KBM-7 (cell line): ENCODE measurements at places on chromosomes 5 and 9.

GRCh38 chr5:64839936-64840335, 71.2 kb downstream of the CWC27 start:
- DNase-seq, result no peak

DNA sequence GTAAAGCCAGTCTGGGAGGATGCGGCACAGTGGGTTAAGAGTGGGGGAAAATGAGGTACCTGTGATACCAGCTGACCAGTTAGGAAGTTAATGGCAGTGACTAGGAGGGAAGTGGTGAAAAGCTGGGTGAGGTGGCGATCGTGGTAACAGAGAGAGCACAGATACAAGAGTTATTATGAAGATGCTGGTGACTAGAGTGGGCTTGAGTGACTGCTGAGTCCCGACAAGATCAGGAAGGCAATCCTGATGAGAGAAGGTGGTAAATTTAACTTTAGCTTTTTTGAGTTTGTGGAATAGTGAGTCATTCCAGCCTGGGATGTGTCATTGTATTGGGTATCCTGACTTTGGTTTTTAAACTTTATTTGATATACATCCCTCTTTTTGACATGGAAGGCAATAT, 38.8 kb downstream of the CMYA5 start:
- DNase-seq, result no peak

GRCh38 chr5:146848133-146848532, 30.4 kb downstream of the PPP2R2B start:
- no peak for DNase-seq

- DNase-seq, result peak; percentile 16
Observed at GRCh38 chr9:4197548-4197947, 102.3 kb downstream of the GLIS3 start.

DNA sequence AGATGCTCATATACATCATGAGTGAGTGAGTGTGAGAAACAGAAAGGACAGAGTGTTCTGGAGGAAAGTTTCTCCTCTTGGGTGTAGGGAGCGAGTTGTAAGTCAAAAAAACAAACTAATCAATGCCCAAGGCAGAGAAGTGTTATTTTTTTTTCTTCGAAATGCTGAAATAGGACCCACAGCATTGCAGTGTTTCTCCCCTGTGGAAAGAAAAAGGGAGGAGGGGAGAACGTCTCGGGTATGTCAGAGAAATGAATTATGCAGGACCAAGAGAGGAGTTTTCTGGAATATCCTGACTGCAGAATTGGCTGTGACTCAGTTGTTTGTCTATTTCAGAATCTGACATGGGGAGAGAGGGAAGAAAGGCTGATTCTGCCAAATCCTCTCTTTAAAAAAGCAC, 337.9 kb upstream of the RFX3 start:
- DNase-seq, result no peak

- no peak for DNase-seq
Observed at GRCh38 chr9:121750715-121751623, 99.5 kb downstream of the DAB2IP start.

DNA sequence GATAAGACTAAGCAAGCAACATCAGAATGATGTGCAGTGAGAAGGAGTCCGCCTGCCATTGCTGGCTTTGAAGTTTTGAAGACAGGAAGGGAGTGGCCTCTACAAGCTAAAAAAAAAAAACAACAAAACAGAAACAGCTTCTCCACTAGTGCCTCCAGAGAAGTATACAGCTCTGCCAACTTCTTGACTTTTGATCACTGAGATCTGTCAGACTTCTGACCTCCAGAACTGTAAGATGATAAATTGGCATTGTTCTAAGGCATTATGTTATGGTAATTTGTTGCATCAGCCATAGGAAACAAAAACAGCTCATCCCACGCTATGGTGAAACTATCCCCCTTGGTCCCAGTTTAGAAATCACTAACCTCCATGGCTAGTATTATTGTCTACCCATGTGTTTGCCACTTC, 131.0 kb upstream of the VCAN start:
- DNase-seq, result no peak

- DNase-seq, result no peak
Observed at GRCh38 chr5:82221020-82221419, 57.1 kb downstream of the RPS23 start.

DNA sequence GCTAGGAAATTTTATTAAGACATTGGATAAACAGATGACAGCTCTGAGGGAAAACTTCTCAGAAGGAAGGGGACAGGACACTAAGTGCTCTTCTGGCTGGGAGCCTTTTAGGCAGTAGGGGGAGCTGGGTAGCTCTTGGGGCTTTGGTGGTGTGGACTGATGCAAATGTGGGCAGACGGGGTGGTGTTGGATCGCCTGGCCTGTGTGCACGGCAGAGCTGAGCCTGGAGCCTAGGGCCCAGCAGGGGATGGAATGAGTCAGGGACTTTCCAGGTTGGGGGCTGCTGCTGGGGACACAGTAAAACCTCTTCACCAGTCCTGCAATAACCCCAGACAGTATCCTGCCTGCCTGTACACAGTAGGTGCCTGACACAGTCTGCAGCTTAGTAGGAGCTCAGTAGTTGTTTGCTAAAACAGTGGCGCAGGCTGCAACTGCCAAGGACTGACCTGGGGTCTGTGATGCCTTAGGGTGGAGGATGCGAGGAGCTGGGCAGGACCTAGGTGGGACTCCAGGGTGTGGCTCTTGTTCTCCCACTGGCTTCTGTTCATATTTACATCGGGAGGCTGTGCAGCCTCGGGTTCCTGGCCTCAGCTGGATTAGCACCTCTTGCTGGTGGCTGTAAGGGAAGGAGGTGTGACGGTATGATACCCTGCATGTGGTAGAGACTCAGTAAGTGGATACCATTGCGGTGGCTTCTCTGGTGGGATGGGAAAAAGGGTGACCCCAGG, 83.8 kb downstream of the DAB2IP start:
- peak; percentile 27 for DNase-seq

GRCh38 chr5:39801306-39801705, 376.5 kb upstream of the DAB2 start:
- DNase-seq, result no peak

GRCh38 chr9:96425500-96426169, 7.5 kb upstream of the ZNF367 start:
- DNase-seq, result no peak

GRCh38 chr5:137115152-137115551, 384.0 kb downstream of the SPOCK1 start:
- DNase-seq, result peak; percentile 3

GRCh38 chr5:157115502-157115901, 6.7 kb upstream of the HAVCR2 start:
- no peak for DNase-seq

DNA sequence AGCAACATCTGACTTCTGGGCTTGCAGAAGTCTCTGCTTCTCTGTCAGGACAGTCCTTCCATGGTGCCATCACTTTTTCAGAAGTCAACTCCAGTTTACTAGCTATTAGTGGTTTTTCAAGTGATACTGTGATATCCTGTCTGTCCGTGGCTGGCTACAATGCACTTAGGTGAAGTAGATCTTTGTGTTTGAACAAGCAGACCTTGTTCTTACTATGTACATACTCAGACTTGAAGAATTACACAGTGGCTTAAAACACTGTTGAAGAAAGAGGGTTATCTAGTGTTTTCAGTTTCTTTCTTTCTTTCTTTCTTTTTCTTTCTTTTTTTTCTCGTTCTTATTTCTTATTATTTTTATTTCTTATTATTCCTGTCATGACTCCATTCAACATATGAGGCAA, 228.7 kb downstream of the NTRK2 start:
- no peak for DNase-seq

- no peak for DNase-seq
Observed at GRCh38 chr9:93592643-93593021, 16.2 kb downstream of the PHF2 start.

- DNase-seq, result no peak
Observed at GRCh38 chr5:74540622-74541021, 99.9 kb downstream of the ENC1 start.

DNA sequence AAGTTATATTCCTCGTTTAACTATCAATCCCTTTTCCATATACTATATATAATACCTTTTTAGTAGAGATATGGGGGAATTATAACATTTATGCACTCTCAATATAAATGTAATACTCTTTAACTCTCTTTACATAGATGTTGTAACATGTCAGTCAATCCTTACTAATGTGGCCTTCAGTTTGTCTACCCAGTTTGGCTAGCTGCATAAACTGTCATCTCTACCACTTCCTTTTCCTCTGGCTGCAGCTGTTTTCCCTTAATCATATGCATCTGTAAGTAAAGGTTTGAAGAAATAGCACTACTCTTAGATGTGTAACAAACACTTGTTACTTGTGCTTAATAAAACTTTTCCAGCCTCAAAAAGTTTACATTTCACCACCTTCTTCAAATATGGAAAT, 13.4 kb downstream of the ABHD17B start:
- peak; percentile 65 for DNase-seq

DNA sequence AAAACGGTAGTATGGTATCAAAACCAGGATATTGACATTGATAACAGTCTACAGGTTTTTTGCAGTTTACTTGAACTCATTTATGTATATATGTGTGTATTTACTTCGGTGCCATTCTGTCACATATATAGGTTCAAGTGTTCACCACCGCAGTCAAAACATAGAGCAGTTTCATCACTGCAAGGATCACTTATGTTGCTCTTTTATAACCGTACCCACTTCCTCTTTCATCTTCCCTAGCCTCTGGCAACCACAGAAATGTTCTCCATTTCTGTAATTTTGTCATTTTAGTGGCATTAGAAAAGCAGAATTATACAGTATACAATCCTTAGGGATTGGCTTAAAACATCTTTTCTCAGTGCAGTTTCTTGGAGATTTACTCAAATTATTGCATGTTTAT, 90.3 kb downstream of the SH3GL2 start:
- DNase-seq, result peak; percentile 9

- DNase-seq, result no peak
Observed at GRCh38 chr5:96967400-96967799, 31.5 kb downstream of the LNPEP start.

DNA sequence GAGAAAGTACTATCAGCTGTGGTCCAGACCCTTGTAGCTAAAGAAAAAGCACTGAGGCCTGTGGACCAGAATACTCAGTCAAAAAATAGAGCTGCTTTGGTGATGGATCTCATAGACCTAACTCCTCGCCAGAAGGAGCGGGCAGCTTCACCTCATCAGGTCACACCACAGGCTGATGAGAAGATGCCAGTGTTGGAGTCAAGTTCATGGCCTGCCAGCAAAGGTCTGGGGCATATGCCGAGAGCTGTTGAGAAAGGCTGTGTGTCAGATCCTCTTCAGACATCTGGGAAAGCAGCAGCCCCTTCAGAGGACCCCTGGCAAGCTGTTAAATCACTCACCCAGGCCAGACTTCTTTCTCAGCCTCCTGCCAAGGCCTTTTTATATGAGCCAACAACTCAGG, 8.9 kb downstream of the RAB24 start:
- DNase-seq, result no peak

DNA sequence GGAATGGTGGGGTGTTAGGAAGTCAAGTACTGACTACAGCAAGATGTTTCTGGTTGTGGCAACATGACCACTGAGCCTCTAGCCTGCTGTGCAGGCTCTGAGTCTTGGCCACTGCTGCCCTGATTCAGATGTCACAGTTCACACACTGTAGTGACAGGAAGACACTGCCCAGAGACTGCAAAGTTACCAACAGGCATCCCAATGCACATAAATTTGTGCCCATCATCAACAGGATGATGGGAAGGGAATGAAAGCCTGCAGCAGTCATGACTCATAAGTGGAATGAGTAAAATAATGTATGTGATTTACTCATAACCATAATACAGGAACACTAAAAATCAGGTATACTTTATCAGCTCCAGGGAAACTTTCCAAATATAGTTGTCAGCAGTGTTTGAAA, 251.6 kb upstream of the HAPLN1 start:
- DNase-seq, result no peak

DNA sequence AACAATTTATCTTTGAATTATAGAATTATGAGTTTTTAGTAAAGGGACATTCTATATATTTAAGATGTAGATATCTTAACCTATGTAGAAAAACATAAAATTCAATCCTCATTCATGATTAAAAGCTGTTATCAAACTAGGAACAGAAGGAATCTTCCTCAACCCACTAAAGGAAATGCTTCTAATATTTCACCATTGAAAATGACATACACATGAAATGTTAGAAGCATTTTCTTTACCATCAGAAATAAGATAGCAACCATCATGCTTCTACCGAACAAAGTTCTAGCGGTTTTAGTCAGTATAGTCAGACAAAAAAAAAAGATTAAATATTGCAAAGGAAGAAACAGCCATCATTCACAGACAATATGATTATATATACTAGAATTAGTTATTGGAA, 32.2 kb downstream of the SHOC1 start:
- DNase-seq, result no peak

GRCh38 chr5:32960340-32961058, 249.4 kb downstream of the NPR3 start:
- DNase-seq, result no peak

DNA sequence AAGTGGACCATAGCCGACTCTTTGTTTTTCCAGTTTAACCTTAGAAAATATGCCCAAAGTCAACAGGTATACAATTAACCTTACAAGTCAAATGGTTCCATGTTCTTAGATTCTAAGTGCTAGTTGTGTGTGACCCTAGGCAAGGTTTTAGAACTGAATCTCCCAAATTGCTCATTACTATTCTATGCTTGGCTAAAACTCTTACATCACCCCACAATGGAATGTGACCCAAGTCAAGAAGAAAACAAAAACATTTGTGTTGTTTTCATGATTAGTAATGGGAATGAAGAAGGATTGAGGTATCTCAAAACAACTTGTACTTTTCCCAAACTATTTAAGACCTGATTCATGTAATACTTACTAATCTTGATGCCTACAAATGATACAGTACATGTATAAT, 159.2 kb downstream of the ARRDC3 start:
- no peak for DNase-seq

DNA sequence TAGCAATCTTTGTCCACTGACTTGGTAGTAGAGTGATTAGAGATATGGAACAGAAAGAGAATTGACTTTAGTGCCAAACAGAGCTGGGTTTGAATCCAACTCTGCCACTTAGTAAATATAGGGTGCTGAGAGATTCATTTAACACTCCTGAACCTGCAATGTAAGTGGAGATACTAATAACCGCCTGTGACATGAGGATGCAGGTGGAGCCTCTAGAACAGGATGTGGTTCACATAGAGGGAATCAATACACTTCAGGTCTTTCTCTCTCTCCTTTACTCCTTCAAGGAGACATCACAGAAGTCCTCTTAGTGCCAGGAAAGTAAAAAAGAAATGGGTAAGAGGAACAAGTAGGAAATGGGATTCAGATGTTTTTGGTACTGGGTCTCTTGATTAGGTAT, 49.8 kb downstream of the TRPM3 start:
- no peak for DNase-seq

DNA sequence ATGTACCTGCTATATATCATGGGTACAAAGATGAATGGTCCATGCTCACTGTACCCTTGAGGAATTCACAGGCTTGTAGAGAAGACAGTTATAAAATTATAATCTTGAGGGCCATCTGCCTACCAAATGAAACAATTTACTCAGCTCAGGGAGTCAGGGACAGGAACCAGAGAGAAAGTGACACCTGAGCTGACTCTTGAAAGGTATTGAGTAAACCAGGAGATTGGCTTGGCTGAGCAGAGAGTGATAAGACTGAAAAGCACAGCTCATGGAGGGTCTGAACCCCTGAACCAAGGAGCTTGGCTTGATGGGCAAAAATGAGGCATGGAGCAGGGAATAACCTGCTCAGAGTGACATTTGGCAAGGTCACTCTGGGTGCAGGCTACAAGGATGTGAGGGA, 147.3 kb downstream of the FAM114A2 start:
- DNase-seq, result no peak

- no peak for DNase-seq
Observed at GRCh38 chr5:53399926-53400697, 80.3 kb upstream of the FST start.
